ENCODE measurements at places on chromosomes 12 and 14.

GRCh38 chr14:103624860-103625259, 4.2 kb upstream of the KLC1 start:
- DNase-seq: peak; percentile 95

DNA sequence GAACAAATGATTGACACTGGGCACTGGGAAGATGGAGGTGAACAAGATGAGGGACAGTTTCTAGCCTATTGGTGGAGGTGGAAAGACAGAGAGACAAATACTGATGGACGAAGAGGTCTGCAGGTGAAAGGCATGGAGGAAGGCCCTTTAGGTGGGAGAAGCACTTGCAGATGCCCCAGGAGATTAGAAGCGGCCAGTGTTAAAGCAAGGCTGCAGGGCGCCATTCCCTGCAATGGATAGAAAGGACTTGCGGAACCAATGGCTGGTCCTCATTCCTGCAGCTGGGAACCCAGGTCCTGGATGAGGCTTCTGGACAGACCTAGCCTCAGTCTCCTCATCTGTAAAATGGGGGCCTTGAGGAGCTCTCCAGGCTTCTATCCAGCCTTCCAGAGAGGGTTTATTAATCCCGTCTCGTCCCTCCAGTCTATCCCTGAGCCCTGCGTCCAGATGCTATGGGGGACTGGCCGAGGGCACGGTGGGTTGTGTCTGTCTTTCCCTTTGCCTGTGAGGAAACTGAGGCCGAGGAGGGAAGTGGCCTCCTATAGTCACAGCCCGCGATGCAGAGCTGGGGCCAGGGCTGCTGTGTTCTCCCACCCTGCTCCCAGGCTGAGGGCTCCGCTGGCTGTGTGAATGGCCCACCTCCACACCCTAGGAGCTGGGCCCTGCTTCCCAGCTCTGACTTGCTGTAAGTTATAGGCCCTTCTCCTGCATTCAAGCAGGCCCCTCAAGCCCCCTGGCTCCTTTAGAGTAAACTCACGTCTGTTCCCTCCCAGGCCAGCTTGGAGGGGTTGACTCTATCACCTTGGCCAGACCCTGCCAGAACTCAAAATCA, 33.0 kb downstream of the CYP46A1 start:
- no peak for DNase-seq

GRCh38 chr12:45849289-45849688, 119.8 kb downstream of the ARID2 start:
- no peak for DNase-seq

GRCh38 chr14:49994951-49995561, 102.2 kb downstream of the ARF6 start:
- DNase-seq: no peak

DNA sequence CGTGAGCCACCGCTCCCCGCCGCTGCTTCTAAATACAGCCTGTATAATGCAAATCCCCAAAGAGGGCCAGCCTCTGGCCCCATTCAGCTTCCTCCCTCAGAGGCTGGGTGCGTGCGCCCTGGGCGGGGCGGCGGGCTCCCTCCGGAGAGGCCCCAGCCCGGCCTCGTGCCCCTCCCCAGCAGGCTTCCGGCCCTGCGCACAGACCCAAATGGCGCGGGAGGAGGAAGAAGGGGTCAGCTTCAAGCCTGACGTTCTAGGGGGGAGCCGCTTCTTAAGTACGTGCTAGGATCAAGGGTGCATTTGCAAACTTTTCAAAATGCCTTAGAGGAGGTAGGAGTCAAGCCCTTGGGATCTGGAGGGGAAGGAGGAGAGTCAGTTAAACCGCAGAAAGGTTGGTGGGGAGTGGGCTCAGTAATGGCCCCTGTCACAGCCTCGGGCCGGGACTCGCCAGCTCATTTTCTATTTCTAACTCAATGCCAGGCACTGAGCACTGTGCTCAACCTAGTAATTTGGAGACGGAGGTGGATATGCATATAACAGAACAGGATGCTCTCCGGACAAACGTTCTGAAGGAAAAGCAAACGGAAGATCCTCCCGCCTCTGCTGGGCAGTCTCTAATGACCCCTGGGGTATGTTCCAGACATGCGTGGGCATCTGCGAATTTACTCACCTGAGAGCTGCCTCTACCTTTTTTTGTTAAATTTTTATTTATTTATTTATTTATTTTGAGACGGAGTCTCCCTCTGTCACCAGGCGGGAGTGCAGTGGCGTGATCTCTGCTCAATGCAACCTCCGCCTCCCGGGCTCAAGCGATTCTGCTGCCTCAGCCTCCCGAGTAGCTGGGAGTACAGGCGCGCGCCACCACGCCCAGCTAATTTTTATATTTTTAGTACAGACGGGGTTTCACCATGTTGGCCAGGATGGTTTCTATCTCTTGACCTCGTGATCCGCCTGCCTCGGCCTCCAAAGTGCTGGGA, 32.3 kb downstream of the NINJ2 start:
- DNase-seq: no peak

DNA sequence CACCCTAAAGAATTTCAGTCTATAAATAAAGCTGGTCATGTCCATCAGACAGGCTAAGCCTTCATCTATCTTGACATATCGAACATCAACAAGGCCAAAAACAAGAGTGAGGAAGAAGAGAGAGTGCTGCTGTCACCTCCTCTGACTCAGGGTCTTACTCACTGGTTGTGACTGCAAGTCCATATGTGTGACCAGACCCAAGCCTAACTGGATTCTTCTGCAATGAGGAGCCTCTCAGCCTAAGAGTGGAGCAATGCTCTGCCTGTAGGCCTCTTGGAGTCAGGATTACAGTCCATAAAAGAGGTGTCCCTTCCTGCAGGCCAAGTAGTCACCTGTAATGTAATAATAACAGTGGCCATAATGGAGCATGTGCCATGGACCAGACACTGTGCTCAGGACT, 121.2 kb upstream of the SLC35F4 start:
- DNase-seq: no peak

GRCh38 chr14:105485739-105486162, 935 bp upstream of the CRIP1 start:
- DNase-seq: peak; percentile 52

GRCh38 chr12:102513739-102514138, 33.4 kb upstream of the IGF1 start:
- no peak for DNase-seq

DNA sequence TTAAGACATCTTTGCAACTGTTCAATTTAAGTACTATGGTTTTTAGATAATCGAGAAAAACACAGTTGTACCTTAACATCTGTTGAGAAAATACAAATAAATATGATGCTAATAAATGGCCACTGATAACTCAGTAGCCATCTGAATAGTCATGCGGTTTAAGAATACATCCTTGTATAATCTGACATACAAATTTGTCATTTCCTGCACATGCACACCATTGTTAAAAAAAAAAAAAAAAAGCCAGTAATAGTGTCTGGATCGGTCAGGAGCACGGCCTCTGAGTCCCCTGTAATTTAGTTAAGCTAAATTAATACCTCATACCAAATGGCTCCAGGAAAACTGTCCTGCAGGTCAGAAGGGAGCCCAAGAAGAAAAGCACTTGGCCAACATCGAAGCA, 16.8 kb downstream of the RFC5 start:
- peak; percentile 56 for DNase-seq

DNA sequence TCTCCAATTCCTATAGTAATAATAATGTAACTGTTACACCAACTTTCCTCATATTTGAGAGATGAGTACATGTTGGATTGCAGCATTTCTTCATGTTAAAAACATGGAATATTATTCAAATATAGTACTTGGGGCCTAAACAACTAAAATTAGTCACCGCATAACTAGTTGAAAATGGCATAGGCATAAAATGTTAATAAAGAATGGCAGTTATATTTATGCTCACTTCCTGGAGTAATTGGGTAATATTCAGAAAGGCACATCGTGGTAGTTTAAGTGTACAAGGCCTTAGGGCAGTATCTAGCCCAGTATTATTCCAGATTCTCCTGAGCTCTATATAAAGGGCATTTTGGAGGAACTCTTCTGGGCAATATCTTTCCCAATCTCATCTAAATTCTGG, 46.0 kb downstream of the ERGIC2 start:
- DNase-seq: no peak

- no peak for DNase-seq
Observed at GRCh38 chr14:30849983-30850382, 24.4 kb upstream of the COCH start.

DNA sequence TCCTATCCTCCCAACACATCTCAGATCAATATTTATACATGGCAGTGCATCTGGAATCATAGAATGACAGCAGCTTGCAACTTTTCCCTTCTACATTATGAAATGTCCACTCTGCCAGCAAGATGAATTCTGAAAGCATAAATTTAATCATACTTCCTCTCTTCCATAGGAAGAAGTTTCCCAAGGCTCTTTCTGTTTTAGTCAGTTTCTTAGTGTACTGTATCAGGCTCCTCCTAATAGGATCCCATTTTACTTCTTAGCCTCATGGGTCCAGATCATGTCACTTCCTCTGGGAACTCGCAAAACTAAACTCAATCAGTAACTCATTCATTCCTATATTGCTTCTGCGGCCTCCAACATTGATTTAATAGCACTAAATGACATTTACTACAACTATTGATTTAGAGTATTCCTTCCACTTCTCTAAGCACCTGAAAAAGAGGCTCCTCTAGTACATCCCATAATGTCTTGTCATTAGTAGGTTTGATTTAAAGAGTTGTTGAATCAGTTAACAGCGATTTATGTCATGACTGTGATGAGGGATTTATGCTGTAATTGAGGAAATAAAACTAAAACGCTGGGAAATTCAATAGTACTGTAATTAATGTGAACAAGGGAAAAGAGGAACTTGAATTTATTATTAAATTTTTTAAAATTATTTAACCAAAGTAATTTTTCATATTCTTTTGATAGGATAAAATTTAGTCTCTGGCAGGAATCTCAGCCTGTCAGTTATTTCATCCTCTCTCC, 4.0 kb downstream of the CLEC1A start:
- no peak for DNase-seq

- DNase-seq: no peak
Observed at GRCh38 chr12:108360057-108360456, 20.9 kb upstream of the CMKLR1 start.

DNA sequence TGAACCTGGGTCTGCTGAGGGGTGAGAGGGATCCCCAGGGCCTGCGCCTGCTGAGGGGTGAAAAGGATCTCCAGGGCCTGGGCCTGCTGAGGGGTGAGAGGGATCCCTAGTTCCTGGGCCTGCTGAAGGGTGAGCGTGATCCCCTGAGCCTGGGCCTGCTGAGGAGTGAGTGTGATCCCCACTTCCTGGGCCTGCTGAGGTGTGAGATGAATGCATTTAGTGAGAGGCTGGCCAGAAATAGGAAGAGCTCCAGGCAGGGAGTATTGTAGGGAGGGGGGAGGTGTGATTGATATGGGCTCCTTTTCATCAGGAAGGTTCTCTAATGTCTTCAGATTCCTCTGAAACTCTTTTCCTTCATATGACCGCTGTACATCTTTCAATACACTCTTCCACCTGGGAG, 43.0 kb downstream of the FAM186A start:
- no peak for DNase-seq

DNA sequence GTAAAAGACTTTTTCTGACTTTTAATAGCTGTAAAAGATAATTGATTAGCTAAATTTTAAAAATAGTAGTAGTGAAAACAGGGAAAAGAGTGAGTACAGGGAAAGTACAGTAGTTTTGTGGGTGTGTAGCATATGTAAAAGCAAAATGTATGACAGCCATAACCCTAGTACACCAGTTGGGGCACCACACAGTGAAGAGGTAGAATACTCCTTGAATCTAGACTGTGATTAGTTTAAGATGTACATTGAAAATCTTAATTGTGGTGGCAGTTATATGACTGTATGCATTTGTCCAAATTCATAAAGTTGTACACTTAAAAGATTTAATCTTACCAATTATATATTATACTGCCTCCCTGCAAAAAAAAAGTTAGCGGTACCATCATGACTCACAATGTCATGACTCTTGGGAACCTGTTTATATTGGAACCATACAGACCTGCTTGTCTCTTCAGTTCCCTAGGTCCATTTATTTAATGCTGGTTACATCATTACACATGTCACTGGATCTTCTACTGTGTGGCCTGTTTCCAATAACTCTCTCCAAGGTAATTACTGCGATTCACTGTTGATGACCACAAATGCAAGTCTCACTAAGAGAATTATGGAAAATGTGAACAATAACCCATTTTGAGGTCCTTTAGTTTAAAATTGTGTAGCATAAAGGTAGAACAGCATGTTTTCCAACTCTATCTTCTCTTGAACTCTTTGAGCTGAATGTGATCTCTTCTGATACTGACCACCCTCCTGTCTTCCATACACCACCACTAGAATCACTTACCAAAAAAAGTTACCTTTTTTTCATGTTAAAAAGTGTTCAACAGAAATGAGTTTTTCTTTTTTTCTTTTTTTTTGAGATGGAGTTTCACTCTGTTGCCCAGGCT, 264.2 kb upstream of the AMIGO2 start:
- DNase-seq: no peak

- no peak for DNase-seq
Observed at GRCh38 chr12:115946092-115946491, 331.4 kb downstream of the MED13L start.

- no peak for DNase-seq
Observed at GRCh38 chr12:49582850-49583249, 14.9 kb upstream of the MCRS1 start.

- DNase-seq: no peak
Observed at GRCh38 chr12:101045486-101046464, 164.3 kb downstream of the SLC5A8 start.

DNA sequence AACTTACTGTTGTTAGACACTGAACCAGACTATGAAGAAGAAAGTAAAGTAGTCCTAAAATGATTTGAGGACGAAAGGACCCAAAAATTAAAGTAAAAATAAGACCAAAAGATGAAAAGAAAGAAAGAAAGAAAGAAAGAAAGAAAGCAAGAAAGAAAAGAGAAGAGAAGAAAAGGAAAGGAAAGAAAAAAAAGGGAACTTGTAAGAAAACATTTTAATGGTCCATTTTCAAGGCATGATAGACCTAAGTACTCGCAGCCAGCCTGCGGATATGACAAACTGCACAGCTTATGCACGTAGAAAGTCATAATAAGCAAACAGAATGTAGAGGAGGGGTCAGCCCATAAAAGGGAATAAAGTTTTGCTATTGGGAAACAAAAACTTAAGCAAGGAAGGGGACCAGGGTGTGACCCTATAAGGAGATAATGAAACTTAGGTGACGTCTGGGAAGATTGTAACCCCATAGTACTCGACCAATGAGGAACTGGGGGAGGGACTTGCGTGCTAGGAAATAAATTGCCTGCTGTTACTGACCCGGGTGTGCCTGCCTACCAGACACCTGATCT, 59.7 kb downstream of the APOBEC1 start:
- DNase-seq: no peak

DNA sequence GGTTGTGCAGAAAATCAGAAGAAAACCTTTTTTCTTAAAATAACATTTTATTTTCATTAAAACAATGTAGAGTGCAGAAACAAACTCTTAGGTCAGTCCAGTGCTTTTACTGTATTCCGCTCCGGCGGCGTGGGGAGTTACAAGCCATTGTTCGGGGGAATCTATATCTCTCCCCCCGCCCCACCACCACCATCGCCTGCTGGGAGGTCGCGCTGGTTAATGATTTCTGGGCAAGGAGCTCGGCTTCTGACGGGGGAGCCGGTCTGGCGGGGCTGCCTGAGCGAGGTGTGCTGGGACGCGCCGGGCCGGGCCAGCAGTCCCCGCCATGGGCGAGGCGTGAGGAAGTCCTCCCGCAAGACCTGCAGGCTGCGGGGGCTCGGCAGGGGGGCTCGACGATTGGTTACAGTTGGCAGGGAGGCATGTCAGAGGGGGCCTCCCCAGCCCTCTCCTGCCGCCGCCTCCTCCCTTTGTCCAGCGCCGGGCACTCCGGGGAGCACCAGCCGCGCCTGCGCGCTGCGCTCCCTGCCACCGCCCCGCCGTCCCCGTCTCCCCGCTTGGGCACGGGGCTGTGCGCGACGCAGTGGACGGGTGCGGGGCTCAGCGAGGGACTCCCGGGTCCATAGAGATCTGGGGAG, 1.0 kb upstream of the DUSP6 start:
- DNase-seq: no peak

- DNase-seq: peak; percentile 96
Observed at GRCh38 chr14:76844223-76844622, 18.0 kb downstream of the LRRC74A start.
